ENCODE measurements at places on chromosomes 3 and 15. TPM values are rescaled to one million over a fixed set of nuclear protein-coding genes. Genes with fewer than 3 reads are reported as not detected.

DNA sequence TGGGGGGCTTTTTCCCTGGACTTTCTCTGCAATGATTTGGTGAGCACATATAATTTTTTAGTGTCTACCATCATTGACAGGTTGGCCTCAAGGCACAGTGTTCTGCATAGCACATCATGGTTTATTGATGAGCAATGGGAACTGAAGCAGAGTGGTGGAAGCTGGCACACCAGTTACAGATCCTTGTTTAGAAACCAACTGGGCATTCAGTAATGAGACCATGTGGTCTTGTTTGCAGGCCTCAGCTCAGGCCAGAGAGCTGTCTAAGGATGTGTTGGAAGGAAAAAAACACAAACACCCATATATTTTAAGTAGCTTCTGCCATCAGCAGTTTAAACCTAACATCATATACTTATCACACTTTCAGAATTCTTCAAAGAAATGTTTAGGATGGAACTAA, 610.6 kb downstream of the ROBO1 start:
- DNase-seq, result no peak

DNA sequence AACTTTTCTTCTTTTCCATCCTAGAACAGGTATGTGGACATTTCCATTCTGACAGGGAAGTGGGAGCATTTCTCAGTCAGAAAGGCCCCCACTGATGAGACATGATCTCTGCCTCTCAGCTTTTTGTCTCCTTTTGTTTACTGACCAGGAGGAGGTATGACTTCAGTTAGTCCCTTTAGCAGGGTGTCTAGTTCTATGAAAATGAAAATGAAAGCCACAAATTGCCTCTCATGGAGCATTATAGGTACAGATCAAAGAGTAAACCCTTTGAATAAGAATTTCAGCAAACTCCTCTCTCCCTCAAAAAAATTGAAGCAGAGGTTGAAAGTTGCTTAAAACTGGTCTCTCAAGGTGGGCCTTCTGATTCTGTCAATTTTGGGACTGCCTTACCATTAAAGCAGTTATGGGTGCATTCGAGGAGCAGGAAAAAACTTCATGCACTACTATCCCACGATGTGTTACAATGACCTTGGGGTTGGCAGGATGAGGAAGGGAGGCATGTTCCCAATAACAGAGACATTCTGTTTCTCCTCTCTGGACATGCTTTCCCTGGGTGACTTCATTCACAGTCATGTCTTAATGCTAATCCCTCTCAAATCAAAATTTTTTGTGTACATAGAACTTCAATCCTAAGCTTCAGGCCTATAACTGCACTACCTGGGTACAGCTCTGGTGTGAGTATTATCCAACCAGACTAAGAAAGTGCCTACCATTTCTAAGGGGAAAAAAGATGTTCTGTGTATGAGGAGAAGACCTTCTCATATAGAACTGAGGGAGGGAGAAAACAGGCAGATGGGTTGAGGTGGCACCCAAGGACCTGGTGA, 50.6 kb upstream of the TBC1D23 start:
- peak; percentile 4 for DNase-seq

DNA sequence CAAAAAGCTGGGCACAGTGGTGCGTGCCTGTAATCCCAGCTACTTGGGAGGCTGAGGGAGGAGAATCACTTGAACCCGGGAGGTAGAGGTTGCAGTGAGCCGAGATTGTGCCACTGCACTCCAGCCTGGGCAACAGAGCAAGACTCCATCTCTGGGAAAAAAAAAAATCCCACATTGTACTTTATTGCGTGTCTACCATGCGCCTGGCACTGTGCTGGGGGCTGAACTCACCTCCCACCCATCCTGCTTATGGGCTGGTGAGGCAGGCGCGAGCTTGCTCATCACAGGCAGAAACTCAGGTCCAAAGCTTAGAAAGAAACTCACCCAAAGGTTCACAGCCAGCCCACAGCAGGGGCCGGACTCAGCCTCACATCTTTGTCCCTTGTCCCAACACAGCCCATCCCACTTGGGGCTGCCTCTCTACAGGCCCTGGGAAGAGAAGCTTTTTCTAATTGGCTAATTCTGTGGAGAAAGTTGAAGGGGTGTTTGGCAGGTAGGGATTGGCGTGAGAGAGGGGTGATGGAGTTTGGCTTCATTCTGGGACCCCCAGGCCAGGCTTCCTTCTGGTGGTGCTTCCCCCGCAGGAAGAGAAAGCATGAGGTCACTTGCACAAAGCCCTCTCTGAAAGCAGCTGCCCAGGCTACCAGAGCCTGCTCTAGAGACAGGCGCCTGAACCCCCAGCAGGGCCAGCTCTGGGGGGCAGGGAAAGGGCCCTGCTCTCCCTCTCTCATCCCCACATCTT, 122.6 kb upstream of the SMAD3 start:
- no peak for DNase-seq

The PIF1 gene
- 19.1 TPM for total RNA-seq

The GPR87 gene
- total RNA-seq, result 0.62 TPM

The SCAP gene
- 86.3 TPM for total RNA-seq

All from activated T-helper 1 cell treated with anti-CD3 and anti-CD28 coated beads, Interleukin-12 subunit alpha, Interleukin-12 subunit beta, Interleukin-2, Interleukin-4 antibody, amounts not matched to agents 30 ng/mL and 10 ng/mL and 1 ng/mL, durations not matched to agents 14 hours and 24 hours and 36 hours (primary cell).